ENCODE measurements at places on chromosomes 7 and 10.

DNA sequence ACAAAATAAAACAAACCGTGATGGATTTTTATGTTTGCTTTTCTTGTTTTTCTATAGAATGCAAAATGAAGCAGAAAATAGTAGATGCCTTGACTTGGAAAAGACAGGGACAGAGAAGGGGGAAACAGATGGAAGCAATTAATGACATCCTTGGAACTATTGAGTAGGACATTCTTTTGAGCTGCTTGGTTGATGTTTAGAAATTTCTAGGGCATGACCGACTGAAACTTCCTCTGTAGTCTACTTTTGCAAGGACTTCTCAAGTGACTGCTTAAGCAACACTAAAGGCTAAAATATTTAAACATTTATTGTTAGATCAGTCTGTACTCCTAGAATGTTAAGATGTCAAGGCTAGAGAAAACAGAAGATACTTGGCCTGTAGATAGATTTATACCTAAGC lies 49.4 kb downstream of the VCL start:
- no peak for DNase-seq

DNA sequence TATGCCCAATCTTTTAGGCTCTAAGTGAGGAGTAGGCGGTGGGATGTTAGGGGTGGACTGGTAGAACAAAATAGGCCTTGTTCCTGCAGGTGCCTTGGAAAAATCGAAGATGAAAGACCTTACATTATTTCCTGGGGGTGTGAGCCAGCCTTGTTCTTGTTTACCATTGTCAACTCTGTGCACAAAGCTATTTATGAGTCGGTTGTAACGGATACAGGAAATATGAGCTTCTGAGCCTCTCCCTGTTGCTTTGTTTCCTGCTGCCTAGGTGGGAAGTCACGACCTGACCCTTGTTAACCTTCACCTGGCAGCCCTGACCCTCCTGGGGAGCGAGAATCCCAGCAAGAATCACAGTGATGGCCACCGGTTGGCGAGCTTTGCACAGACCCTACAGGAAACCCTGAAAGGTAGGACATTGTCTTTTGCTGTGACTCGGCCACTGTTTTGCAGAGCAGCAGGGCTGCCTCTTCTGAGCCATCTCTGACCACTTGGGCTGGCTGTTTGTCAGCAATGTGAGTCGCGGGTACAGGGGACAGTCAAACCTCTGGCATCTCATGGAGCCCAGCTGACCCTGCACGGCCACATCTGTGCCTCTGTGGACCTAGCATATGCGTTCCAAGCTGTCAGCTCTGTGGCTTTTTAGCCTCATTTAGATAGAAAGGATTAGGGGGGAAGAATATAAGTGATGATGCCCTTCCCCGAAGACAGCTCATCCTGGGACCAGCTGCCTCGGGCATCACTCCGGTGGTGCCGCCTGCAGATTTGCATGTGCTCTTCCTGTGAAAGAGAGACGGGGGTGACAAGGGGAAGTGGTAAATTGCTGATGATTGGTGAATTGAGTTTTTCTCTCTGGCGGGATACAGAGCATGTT lies 102.1 kb upstream of the ANLN start:
- DNase-seq, result no peak

DNA sequence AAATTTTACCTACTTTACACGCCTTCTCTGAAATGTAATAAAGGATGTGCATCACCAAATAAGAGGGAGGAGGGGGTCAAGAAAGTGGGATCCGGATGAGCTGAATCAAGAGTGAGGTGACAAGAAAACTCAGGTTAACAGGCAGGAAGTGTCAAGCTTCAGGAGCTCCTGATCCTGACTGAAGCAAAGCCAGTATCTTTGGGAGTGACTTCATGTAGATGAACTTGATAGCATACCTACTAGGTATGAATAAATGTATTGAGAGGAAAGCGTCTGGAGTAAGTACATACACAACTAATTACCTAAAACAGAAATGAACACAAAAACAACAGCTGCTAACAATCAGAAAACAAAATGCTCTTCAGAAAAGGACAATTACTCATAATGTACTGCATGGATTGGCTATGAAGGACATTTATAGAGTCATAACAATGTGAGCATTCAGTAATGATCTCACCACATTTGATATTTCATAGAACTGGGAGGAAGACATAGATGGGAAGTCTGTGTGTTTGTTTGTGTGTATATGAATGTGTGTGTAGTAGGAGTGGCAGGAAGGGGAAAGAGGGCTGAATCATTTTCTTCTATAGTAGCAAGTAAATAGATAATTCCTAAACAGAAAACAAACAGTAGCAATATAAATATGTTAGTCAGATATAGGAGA lies 29.4 kb downstream of the PRKG1 start:
- no peak for DNase-seq

DNA sequence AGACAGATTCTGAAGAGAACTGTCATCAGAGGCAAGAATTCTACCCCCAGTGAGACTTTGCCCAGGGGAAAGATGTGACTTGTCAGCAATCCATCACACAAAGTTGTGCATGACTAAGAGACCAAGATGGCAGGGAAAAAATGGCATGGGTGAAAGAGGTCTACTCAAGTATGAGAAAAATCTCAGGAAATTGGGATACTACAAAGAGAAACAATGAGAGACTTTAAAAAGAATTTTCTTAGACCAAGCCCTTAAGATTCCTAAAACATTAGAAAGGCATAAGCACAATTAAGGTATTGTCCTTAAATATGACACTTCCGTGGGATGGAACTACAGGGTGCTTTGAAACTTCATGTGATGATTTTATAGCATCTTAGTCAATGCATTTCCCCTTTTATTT lies 45.6 kb upstream of the PDE1C start:
- no peak for DNase-seq

GRCh38 chr10:78954689-78955088 lies 114.1 kb upstream of the ZMIZ1 start:
- DNase-seq, result no peak

- DNase-seq, result no peak
Observed at GRCh38 chr7:72622532-72622931, 205.5 kb downstream of the TYW1B start.

DNA sequence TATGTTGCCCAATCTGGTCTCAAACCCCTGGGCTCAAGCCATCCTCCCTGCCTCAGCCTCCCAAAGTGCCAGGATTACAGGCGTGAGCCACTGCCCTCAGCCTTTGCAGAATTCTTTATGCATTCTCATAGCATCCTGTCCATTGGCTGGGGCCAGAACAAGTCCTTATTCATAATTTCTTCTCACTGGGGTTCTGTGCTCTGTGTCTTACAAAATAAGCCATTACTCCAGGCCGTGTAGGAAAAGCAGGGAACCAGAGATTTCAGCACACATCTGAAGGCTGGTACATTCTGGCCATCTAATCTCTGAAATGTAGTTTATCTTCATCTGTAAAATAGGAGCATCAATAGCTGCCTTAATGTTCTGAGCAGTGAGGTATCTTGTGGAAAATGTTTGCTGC lies 10.3 kb upstream of the OCM start:
- DNase-seq, result no peak

- DNase-seq, result no peak
Observed at GRCh38 chr10:128922619-128923196, 544.3 kb upstream of the MGMT start.

DNA sequence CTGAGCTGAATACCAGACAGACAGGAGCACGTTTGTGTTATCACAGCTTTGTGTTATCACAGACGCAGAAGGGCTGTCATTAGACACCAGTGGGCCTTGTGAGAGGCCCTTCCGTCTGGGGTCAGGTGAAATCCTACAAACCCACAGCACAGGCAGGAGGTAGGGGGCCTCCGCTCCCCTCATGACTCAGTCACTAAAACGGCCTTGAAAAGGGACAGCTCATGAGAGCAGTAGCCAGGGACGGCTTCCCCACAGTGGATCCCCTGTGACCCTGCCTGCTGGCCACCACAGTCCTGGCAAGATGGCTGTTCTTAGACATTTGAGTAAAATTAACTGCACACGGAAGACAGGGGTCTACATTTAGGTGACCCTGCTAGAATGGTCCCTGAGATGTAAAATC lies 215.8 kb upstream of the PPP2R2D start:
- no peak for DNase-seq

- no peak for DNase-seq
Observed at GRCh38 chr10:34859170-34859569, 44.1 kb upstream of the PARD3 start.

GRCh38 chr7:37580376-37580775 lies 103.2 kb upstream of the GPR141 start:
- DNase-seq, result no peak

- no peak for DNase-seq
Observed at GRCh38 chr7:155458878-155459699, 1.2 kb downstream of the EN2 start.

GRCh38 chr10:47036771-47037170 lies 125.5 kb downstream of the PTPN20 start:
- no peak for DNase-seq

GRCh38 chr7:129886167-129886817 lies 66.5 kb downstream of the UBE2H start:
- no peak for DNase-seq

DNA sequence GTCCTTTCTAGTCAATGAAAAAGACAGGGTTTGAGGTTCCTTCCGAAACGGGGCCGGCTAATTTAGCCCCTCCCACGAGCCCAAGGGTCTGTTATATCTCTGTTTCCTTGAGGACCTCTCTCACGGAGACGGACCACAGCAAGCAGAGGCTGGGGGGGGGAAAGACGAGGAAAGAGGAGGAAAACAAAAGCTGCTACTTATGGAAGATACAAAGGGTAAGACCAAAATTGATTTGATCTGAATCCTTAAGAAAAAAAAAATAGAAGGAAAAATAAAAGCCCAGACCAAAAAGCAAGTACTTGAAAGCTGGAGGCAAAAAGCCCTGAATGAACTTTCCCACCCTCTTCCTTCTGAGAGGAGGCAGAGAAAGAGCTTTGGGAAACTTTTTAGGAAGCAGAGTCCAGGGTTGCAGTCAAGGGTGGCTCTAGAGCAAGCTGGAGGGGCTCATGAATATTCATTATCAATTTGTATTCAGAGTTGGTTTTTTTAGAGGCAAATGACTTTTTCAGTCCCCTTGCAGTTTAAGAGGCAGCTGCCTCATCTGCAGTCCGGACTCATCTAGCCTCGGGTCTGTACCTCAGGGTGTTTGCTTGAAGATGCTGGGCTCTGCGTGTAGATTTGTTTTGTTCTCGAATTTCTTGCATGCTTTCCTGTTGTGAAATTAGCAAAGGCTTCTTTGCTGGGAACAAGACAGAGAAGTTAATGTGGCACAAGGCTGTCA lies at the start of gene ENTPD1:
Gene ENTPD1 (plus strand): TSS at position 123 of the 721 bp plus-strand sequence. CDS start 77 bp downstream, at position 200.
- DNase-seq, result no peak

DNA sequence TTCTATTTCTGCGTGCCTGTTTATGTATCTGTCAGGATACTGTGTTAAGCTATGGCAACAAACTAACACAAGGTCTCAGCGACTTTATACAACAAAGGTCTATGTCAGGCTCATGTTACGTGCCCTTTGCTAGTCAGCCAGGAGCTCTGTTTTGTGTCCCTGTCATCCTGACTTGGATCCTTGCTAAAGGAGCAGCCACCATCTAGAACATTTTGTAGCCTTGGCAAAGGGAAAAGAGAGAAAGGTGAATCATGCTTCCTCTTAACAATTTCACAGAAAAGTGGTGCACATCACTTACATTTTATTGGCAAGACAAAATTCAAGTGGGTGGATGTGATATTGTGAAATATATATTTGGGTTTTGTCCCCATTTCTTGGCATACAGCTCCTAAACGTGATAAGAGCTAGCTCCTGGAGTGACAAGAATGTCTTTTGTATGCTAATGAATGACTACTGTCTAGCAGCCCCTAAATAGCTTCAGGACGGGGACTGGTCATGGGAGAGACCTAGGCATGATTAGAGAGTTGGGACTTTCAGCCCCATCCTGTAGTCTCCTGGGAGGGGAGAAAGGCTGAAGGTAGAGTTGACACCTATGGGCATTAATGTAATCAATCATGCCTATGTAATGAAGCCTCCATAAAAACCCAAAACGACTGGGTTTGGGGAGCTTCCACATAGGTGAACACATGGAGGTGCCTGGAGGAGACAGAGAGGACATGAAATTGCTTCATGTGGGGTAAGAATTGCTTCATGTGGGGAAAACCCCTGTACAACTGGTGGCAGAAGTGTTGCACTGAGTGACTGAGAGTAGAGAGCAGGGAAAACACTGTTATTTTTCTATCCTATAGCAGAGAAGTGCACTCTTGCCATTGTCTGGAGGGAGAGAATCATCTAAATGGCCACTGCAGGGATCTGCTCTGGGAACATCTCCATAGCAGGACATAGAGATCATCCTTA lies 33.0 kb downstream of the MRPL32 start:
- DNase-seq, result no peak

- no peak for DNase-seq
Observed at GRCh38 chr10:88062798-88063472, 199.5 kb downstream of the PTEN start.

GRCh38 chr7:1029637-1030443 lies 14.5 kb upstream of the GPR146 start:
- DNase-seq, result no peak

DNA sequence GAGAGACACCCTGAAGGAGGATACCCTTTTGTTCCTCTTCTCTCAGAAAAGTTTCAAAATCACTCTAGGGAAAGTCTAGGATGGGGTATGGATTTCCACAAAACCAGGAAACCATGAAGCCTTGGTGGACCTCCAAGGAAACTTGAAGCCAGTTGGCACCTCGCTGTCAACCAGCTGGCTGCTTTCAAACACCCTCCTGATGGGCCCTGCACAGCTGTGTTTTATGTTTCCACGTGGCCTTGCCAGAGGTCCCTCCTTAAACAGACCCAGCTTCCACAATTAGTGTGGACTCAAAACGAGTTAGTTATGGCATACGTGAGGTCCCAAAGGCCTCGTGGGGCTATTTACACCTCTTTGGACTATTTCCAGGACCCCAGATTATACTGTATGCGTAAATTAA lies 5.9 kb downstream of the PPP1R3A start:
- DNase-seq, result no peak

DNA sequence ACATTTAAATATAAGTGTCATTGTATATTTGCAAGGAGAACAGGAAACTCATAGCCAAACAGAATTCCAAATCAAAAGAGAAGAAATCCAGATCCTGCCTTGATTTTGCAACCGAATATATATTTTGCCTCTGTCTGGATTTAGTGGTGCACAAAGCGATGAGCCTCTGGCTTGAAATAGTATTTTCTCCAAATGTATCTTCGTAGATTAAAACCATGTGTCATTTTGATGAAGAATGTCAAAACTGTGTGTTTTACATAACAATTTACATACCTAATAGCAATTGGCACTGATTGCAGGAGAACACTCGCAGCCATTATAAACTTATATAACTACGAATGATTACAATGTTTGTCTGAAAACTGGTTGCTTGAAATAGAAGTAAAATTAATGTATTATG lies 156.4 kb downstream of the ARID5B start:
- no peak for DNase-seq

GRCh38 chr10:91816981-91817380 lies 18.8 kb downstream of the TNKS2 start:
- no peak for DNase-seq

DNA sequence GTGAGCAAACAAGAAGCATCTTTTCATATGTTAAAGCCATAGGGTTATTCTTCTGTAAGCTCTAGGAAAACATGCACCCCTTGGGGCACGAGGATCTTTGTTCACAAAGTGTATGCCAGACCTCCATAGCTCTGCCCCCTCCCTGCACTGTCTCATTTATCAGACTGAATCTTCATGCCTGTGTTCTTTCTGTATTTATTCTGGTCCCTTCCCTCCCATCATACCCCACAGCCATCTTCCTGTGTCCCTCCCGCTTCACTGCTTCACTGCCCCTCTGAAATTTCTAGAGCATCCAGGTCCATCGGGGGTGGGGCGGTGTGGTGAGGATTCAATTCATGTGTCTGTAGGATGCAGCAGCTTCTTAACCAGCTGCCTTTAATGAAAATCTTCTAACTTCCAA lies 7.5 kb downstream of the EPHB6 start:
- no peak for DNase-seq

All from activated CD8-positive, alpha-beta memory T cell treated with anti-CD3 and anti-CD28 coated beads for 48 hours (primary cell).